ENCODE measurements at places on chromosomes 3 and 15.

DNA sequence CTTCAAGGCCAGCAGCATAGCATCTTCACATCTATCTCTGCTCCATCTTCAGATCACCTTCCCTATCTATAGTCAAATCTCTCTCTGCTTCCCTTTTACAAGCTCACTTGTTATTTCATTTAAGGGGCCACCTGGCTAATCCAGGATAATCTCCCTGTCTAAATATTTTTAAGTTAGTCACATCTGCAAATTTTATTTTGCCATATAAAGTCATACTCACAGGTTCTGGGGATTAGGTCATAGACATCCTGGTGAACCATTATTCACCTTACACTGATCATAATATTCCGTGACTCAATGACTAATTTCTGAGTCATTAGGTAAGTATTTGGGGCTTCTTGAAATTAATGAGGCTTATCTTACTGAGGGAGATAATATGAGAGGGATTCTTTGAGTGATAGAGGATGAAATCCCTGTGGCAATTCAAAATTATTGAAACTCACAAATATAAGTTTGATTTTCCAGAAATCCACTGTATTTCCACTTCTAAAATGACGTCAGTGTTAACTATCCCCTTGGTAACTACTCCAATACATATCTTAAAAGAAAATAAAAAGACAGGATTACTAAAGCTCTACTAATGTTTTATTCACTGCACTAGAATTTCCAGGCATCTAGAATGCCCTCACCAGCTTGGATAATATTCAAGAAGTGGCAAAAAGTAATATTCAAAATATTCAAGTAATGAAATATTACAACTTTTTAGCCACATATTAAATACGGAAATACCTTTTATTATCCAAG is 93.7 kb upstream of the RBMS3 start:
- DNase-seq: no peak

GRCh38 chr3:69510481-69511030 is 124.7 kb upstream of the FRMD4B start:
- DNase-seq: no peak

DNA sequence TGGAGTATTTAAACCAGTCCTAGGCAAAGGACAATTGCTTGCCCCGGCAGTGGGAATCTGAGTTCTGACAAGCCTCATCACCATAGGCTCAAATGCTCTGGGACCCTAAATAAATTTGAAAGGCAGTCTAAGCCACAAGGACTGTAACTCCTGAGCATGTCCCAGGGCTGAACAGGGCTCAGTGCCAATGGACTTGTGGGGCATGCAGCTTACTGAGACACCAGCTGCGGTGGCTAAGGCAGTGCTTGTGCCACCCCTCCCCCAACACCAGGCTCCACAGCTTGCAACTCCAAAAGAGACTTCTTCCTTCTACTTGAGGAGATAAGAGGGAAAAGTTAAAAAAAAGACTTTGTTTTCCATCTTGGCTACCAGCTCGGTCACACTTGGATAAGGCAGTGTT is 289.7 kb upstream of the DCBLD2 start:
- no peak for DNase-seq

DNA sequence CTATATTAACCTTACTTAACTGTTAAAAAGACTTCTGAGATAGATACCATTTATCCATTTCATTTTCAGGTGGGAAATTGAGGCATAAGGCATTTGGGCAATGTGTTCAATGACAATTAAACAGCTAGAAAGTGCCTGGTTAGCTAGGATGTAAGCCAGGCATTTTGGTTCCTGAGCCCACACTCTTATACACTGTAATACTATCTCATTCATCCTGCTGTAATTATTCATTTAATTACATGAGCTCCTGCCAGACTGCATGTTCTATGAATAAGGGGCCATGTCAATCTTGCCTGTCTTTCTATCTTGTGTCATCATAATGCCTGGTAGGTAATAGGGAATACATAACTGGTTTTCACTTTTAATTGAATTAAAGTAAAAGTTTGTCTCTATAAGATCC is 74.0 kb downstream of the RBMS3 start:
- DNase-seq: no peak

- no peak for DNase-seq
Measured at GRCh38 chr3:140344601-140345205, 333.2 kb upstream of the TRIM42 start.

GRCh38 chr3:187382609-187383151 is 14.5 kb downstream of the RTP4 start:
- DNase-seq: no peak

Measured in NCI-H187 (cell line).